ENCODE measurements at places on chromosomes 11 and 22.

DNA sequence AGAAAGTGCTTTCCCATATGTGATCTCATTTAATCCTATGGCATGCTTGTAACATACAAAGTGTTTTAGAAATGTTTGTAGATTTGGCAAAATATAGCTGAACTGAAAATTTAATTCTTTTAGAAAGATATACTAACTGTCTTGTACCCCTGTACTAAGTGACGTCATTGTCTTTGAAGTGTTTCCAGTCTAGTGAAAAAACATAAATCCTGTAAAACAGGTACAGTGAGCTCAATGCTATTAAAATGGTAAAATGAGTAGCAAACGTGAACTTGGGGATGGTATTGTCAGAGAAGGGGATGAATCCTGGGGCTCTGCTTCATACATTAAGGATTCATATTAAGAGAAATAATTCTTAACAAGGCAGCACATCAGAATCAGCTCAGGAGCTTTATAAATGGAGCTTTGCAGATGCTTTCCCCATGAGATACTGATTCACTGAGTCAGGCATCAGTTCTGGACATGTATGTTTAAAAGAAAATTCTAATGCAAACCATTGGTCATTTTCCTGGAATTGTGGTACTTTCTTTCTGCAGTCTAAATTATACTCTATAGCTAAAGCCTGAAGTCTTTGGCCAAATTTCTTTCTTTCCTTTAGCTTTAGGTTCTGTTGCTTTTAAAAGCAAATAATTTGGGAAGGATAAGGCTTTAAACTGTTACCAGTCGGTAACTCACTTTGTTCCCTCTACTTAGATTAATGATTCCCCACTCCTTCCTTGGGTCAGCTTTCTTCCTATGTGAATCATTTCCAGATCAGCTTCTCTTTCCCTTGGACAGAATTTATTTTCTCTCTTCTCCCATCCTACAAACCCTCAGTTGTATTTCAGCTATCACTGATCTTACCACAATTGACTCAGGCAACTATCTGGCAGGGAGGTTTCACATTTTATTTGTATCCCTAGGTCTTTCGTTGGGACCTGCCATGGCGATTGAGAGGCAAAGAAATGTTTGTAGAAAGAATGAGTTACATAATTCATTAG lies 57.5 kb upstream of the DDI1 start:
- no peak for DNase-seq

DNA sequence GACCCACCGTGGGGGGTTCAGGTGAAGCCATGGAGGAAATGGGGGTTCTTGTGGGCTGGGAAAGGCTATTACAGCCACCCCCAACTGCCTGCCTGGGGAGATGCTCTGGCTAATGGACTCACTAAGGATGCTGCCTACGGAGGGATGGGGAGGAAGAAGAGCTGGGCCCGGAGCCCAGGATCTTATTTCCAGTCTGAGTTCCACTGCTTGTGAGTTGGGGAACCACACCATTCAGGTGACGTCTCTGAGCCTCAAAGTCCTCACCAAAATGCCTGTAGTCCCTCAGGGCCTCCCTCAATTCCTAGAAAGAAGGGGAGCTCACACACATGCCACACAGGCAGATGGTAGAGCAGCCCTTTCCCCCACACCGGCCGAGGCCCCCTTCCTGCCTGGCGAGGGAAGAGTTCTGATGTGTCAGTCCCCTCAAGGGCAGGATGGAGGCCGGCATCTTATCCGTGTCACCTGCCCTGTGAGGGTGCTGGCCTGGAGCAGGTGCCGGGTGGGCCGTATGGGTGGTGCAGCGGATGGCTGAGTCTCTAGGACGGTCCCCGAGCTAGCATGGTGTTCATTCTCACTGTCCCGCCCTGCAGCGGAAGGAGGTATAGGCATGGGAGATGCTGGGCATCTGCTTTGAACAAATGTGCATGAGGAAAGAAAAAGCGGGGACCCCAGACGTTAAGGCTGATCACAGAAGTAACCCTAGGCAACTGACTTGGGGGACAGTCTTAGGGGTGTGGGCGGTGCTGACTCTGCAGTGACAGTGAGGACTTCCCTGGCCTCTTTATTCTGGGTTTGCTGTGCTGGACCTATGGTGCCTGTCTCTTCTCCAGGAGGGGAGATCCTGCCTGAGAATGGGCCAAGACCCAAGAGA lies 15.7 kb downstream of the MRGPRF start:
- no peak for DNase-seq

GRCh38 chr22:20624161-20624616 lies 116.8 kb downstream of the MED15 start:
- DNase-seq, result no peak

DNA sequence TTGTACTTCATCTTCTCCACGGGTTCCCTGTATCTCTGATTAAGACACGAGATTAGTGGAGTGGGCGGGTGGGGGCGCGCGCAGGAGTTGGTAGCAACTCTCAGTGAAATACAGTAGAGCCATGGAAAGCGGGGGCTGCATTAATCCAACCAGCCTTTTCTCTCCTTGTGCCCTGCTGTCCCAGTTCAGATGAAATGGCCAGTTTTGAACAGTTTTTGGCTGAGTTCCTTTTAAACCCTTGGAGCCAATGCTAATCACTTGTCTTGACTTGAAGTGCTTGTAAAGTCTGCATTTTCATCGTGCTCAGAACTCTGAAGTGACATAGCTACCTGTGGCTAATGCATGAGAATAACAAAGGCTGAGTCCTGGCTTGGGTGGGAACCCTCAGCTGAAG lies 734 bp upstream of the TMEM123 start:
- DNase-seq, result no peak

DNA sequence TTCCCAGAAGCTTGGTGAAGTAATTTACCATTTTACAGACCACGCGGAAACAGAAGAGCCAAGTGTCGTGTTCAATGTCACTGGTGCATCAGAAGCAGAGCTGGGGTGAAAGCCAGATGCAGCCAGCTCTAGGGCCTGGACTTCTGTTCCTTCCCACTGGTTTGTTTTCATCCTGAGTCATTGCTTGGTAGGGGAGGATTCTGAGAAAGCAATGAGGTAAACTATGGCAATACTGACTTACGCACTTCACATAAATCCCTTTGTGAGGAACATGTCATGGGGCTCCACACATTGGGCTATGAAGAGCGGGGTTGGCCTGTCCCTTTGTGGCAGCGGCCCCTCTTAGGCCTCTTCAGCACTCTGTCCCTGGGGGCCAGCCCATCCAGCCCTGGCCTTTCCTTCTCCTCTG lies 52.4 kb upstream of the RBFOX2 start:
- DNase-seq, result no peak

DNA sequence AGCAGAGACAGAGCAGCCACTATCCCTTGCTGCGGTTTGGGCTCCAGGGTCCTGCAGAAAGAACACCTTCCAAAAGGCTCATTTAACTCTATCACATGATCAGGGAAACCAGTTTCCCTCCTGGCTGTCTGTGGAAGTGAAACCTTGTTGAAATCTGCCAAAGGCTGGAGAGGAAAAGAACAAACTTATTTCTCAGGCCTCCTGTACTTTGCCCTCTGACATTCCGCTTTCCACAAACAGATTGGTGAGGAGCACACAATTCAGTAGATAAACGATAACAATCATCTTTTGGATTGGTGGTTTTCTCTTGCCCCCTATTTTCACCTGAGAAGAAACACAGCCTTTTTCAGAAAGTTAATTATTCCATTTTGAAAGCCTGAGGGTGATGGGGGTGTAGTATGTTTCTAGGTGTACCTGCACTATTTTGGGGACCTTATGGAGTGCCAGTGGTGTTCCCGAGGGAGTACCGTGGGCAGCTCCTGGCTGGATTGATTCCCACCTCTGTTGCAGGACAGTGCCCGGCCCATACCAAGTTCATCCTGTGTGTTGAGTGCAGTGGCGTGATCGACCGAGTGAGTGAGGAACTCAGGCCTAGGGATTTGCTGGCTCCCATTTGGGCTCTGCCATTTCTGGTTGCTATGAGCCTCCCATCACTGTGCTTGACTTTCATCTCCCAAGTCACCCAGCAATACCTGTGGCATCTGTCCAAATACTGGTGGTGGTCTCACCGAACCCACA lies 102.0 kb downstream of the TBC1D22A start:
- DNase-seq, result no peak

DNA sequence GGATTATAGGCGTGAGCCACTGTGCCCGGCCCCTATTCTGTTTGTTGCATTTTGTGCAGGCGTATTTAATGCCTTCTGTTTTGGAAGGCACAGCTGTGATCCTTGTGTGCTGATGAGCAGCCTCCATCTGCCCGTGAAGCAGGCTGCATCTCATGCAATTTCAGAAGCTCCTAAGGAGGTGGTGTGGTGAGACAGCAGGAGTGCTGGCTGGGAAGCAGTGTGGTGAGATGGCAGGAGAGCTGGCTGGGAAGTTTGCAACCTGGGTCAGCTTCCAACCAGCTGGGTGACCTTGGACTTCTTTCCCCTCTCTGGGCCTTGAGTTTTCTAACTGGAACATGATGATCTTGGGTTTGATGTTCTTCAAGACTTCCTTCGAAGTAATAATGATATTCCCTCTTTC lies 525.1 kb downstream of the TBC1D22A start:
- DNase-seq, result no peak

- no peak for DNase-seq
Measured at GRCh38 chr11:13963949-13964770, 1.6 kb downstream of the SPON1 start.

GRCh38 chr11:35318977-35319925 lies 100.1 kb downstream of the SLC1A2 start:
- peak; percentile 89 for DNase-seq

GRCh38 chr11:120186774-120187591 lies 23.8 kb upstream of the OAF start:
- DNase-seq, result no peak

- no peak for DNase-seq
Measured at GRCh38 chr22:37979782-37980181, 4.6 kb downstream of the SOX10 start.

DNA sequence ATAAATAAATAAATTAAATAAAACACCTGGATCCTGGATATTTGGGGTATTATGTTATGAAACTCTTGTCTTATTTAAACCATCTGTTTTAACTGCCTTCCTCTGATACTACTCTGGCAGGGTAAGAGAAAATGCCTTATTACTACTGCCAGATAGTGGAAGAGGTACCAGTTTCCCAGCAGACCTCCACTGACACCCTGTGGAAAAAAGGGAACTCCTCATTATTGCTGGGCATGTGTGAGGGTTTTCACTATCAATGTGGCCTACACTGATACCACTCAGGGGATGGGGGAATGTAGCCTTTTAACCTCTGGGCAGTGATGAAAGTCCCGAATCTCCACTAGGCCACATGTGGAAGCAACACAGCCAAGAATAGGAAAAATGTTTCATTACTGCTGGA lies 121.0 kb downstream of the LUZP2 start:
- DNase-seq, result no peak

DNA sequence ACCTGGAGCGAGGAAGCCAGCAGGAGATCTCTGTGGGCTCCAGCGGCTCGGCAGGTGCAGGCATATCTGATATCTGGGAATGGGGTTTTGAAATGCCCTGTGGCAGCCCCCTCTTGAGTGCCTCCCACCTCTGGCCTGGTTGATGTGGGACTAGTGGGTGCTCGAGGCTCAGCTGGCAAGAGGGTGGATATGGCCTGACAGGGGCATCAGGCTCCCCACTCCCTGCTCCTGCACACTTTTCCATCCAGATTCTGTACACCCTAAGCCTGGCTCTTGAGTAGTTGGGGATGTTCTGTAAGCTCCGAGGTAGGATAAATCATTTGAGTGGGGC lies 75.0 kb downstream of the SCN3B start:
- no peak for DNase-seq

- DNase-seq, result peak; percentile 76
Measured at GRCh38 chr11:109939166-109939810, 153.9 kb upstream of the ZC3H12C start.

DNA sequence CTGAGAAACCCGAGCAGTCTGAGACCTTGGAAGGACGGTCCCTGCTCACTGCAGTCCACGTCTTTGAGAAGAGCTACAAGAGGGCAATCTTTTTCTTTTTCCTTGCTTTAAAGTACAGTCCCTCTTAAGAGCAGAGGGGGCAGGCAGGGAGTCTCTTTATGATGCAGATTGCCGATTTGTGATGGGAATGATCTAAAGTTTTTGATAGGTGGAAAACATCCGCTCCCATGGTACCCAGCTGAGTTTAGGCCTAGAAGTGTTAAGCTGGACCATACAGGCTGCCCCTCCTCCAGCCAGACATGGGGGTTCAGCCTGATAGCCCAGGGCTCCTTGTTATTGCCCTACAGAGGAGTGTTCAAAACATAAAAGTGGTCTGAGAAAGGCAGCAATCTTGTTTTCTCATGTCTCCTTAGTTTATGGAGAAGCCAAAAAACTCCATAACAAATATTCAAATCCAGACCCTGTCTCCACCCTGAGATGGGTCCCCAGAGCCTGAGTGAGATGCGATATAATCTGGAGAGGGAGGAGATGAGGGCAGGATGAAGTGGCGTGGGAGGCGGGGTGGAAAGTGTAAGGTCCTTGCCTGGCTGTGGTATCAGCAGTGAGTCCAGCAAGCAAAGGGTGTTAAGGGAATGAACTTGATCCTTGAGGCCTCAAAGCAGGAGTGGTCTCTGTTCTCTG lies 135.1 kb downstream of the FDX1 start:
- DNase-seq, result no peak

DNA sequence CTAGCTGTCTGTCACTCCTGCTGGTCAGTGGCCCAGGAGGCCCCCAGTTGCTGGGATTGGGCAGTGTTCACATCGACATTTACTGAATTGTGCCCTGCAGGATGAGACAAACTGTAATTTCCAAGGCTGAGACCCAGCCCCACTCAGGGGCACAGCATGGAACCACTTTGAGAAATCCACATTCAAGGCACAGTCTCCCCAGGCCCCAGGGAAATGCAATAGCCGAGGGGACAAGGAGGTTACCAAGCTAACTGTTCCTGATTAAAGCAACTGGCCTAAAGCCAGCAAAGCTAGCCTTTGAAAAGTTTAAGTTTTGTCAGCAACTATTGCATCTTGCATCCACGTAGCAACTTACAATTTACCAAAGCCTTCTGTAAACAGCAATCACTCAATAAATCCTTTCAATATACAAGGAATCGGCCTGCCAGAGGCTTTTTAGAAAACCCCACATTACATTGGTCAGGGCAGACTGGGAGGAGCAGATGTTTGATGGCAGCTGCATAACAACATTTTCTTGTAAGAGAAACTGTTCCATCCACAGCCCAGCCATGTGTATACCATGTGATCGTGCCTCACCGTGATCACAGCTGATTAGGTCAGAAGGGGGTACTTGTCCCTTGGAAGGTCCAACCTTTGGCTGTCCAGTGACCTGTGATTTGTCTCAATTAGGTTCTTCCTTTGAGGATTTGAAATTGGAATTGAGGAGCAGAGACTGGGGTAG lies 103.9 kb downstream of the TENM4 start:
- no peak for DNase-seq

GRCh38 chr11:13344818-13345217 lies 67.2 kb downstream of the BMAL1 start:
- no peak for DNase-seq

Data from NCI-H446 treated with DMSO at 0.1 percent for 48 hours (cell line).